ENCODE measurements at places on chromosomes 1 and 21. TPM values are rescaled to one million over a fixed set of nuclear protein-coding genes. Genes with fewer than 3 reads are reported as not detected.

Gene PRR9
- not detected for polyA plus RNA-seq

Gene ATP6V0B
- 301 TPM for polyA plus RNA-seq

Gene AUNIP
- not detected for polyA plus RNA-seq

Gene TMEM81
- polyA plus RNA-seq, result 0.51 TPM

Gene TFF3
- polyA plus RNA-seq, result not detected

Gene MPZ
- polyA plus RNA-seq, result not detected

DNA sequence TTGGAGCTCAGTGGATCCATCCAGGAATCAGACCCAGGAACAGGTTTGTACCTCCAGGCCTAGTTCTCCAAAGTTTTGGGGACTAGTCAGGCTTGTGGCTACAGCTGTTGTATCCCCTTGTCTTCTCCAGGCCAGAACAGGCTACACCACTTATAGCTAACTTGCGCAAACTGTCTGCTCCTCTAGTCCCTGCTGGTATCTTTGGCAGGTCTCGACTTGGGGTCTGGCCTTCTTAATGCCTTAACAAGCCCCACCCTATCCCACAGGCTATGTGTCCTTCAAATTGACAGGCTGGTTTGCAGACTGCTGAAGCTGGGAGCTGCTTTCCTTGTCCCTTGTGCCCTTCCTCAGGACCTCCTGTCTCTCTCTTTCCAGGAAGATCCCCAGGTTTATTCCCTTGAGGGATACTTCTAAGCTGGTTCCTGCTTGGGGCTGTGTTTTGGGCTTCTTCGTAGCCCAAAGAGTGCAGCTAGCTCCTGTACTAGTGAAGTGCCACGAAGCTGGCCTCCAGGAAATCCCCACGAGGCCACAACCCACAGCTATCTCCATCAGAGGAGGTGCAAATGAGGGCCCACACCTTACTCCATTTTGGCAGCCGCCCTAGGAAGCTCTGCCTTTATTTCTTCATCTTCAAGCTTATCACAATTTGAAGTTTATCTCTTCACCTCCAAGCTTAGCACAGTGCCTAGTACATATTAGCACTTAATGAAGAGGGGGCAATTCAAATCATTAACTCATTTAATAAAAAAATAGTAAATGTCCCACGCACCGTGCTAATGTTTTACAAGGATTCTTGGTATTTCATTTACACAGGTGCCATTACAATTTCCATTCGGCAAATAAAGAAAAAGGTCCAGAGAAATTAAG lies 683 bp upstream of the DMAP1 start:
- DNase-seq, result no peak

DNA sequence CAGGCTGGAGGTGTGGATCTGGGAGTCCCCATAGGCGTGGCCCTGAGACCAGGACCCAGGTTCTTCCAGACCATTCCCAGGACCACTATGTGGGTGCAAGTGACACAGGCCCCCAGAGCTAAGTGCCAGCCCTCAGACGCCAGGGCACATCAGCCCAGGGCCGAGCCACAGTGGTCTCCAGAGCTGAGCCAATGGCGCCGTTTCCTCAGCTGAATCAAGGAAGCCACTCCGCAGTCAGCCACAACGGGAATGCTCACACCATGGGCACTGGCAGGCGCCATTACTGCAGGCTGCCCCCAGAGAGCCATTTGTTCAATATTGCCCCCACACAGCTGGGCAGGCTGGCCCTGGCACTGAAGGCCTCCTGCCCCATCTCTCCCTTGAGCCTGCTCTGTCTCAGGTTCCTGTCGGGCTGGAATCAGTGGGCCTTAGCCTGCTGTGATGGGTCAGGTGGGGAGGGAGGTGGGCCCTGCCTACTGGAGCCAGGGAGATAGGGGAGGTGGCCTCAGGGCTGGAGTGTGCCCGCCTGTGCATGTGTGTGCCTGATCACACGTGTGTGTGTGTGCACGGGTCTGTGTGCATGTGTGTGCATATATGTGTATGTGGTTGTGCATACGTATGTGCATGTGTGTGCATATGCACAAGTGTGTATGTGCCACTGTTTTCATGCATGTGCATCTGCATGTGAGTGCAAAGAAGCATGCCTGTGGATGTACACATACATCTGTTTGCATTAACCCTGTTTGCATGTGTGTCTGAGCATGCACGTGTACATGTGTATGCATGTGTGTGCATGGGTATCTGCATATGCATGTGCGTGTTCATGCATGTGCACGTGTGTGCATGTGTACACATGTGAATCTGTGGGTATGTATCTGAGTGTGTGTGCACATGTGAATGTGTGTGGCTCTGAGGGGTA lies 6.1 kb downstream of the GJC2 start:
- DNase-seq, result no peak

GRCh38 chr1:51946300-51946699 lies 44.2 kb downstream of the RAB3B start:
- no peak for DNase-seq

GRCh38 chr1:91759076-91759475 lies 126.9 kb downstream of the TGFBR3 start:
- DNase-seq, result no peak

GRCh38 chr1:100308777-100309176 lies 42.8 kb downstream of the RTCA start:
- no peak for DNase-seq

DNA sequence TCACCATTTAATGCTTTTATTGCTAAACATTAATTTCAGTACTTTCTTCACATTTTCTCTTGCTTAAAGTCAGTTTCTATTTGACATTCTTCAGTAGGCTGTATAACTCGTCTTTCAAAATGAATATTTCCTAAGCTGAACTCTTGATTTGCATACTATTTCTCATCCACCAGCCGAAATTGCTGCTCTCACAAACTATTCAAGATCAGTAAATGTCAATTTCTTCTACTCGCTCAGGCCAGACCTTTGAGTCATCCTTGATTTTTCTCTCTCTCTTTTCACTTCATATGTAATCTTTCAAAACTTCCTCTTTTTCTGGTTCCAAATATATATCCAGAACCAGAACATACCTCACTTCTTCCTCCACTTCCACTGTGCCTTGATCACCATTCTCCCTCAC lies 990.0 kb downstream of the KCNT2 start:
- DNase-seq, result no peak

DNA sequence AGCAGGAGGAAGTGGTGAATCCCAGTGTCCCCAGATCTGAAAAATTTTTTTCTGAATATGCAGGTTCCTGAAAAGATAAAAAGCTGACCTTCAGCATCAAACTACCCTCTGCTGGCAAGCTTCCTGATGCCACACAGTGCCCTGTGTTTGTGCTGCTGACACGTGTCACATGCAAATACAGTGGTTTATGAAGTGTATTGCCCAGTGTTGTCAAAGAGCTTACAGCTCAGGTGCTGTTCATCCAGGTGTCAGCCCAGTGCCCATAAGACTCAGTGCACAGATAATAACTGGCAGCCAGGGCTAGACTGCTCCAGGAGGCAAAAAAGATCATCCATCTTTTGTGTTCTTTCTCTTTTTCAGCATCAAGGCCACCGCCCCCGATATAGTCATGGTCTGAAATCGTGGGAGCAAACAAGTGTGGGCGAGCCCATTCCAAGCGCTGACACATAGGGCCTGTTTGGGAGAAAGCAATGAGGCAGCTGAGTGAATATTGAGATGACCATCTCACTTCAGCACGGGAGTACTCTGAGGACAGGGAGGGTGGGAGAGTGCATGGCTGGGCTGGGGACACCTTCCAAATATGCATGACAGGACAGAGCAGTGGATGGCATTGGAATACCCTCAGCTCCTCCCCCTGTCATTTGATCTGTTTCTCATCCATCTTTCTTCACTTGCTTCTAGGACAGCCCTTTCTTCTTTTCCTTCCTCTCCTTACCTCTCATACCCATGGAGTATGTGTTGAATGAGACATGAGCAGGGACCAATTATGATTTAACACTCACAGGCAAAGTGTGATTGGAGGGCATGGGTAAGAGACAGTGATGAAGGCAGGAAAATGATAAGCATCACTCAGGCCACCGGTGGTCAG lies 6.4 kb upstream of the KCNK1 start:
- no peak for DNase-seq

- no peak for DNase-seq
These were observed 11.2 kb downstream of the WRAP73 start for GRCh38 chr1:3638676-3639075.

DNA sequence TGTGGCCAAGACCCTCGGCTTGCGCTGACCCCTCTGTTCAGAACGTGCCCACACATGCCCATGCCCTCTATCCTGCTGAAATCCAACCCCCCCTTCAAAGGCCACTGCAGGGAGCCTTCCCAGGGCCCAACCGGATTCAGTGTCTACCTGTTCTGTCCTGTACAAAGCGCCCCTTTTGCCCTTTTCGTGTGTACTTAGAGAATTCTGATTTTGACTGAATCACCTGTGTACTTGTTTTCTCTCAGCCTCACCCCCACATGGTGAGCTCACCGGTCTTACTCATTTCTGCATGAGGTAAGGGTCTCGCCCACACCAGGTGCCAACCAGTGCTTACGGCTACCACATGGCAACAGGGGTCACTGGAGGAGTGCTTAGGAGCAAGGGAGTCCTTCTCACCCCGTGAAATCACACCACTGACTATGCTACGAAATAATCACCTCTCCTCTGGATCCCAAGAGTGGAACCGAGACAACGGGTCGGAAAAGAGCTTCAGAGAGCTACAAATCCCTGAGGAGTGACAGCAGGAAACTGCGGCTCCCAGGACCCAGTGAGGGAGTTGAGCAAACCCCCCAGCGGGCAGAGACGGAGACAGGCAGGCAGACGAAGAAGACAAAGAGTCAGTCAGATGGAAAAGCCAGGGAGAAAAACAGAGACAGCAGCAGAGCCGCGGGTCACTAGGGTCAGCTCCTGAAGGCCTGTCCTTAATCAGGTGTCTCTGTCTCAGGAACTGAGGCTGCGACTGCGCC lies 2.1 kb upstream of the S100A2 start:
- DNase-seq, result no peak

DNA sequence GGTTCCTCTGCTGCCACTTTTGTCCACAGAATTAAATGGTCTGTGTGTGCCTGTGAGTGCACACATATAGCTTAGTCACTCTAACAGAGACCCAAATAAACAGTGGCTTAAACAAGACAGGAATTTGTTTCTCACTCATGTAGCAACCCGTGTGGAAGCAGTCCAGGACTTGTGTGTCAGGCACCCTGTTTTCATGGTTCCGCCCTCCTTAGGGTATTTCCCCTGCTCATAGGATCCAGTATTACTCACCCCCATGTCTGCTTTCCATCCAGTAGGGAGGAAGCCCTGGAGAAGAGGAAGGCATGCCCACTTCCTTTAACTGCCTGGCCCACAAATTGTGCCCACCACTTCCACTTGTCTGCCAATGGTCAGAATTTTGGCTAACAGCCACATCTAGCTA lies 41.3 kb upstream of the TACSTD2 start:
- no peak for DNase-seq

DNA sequence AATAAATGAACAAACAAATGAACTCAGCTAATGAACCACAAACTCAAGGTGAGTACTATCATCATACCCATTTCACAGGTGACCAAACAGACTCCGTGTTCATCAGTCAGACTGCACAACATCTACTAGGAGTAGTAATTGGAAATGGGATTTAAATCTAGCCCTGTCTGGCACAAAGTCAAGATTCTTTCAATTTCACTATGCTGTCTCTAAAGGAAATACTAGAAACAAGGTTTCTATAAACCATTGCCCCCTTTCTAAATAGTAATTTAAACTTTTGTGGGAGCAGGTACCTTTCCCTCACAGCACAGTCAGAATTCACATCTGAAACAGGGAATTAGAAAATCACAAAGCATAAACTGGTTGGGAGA lies 160.3 kb downstream of the TGFBR3 start:
- DNase-seq, result no peak

DNA sequence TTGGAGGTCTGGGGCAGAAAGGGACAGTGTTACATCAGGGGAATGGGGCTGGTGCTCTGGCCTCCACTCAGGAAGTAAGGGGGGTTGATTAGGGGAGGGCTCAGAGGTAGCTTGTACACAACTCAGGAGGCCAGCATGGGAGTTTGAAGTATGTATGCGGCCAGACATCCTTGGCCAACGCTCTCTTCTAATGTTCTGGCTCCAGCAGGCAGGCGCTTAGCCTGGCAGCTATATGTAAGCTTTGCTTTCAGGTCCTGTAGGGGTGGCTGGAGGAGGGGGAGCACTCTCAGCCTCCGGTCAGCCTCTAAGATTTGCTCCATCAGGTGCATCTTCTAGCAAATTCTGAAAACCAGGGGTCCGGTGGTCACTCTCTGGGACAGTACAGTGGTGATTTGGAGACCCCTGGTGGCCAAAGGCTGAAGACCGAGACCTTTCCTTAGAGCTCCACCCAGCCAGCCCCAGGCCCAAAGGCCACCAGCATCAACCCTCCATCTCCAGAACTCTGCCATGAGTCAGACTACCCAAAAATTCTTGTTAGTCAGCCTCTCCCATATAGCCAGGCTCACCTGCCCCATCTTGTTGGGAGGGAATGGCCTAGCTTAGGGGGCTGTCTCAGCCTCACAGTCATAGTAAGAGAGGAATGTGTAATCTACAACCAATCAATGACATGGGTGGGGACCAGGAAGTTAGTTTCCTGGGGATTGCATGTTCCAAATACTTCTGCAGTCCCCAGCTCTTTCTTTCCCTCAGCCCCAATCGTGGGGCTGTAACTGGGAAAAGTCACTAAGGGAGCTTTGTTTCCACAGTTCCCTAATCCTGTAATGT lies 9.7 kb upstream of the COL8A2 start:
- DNase-seq, result peak; percentile 20

DNA sequence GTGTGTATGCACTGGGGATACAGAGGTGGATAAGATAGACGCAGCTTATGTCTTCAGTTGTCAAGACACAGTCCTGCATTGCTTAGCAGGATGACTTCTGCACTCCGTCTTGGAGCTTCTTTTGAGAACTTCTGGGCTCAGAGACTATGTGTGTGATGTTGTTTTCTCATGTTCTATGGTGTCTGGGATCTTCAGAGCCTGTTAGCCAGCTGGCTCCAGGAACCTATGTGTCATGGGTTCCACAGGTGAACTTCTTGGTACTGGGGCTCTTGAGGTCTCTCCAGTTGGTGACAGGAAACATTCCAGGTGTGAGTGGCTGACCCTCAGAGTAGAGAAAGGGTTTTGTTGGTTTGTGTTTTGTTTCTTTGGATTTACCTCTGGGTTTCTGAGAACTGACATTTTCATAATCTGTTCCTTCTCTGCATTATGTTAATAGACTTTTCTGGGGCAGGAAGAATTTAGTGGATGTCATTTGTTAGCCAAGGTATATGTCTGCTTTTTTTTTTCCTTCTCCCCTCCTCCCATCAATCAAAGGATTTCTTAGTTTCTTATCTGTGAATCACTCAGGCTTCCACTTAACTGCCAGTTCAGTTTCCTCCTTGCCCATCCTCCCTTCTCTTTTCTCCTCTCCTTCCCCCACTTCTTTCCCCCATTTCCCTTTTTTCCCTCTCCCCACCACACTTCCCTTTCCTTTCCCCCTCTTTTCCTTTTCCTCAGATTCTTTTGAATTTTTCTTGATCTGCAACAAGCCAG lies 18.1 kb downstream of the FGGY start:
- DNase-seq, result no peak

Measured in naive B cell (primary cell).